ENCODE measurements at places on chromosomes 3 and 15.

- DNase-seq: no peak
Measured at GRCh38 chr3:137988152-137988551, 21.8 kb upstream of the CLDN18 start.

GRCh38 chr15:68518785-68519430 is 59.9 kb upstream of the CORO2B start:
- DNase-seq: no peak

GRCh38 chr3:54621184-54621583 is 306.7 kb downstream of the LRTM1 start:
- DNase-seq: no peak

GRCh38 chr15:67184208-67184925 is 70.1 kb downstream of the AAGAB start:
- no peak for DNase-seq

GRCh38 chr15:63489352-63489751 is 15.0 kb upstream of the USP3 start:
- DNase-seq: no peak

- no peak for DNase-seq
Measured at GRCh38 chr3:50523279-50523811, 19.9 kb upstream of the CACNA2D2 start.

GRCh38 chr3:189573004-189573403 is 58.2 kb upstream of the TP63 start:
- no peak for DNase-seq

- no peak for DNase-seq
Measured at GRCh38 chr3:179452176-179452564, 900 bp upstream of the GNB4 start.

DNA sequence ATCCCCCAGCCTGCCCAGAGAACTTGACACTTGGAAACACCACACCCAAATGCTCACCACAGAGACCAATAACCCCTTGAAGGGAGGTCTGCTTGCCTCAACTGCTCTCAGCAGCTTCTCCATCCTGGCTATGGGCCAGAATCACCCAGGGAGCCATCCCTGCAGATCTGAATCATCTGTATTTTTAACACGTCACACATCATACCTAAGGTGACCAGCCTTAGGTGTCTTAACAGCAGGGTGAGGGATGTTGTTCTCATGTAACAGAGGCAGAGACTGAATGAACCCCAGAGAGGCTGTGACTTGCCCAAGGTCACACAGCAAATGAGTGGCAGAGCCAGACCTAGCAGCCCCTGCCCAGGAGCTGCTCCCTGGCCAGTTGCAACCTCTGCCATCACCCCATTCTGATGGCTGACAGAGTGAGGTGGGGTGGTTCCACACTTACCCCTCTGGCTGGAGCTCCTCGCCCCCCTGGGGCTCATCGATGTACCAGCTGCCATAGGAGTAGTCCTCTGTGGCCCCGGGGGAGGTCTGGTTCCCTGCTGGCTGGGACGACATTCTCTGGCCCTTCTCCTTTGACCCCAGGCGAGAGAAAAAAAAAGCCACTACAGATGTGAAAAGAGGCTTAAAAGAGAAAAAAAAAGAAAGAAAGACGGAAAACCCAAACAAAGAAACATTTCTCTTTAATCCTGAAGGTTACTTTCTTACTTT is 722 bp downstream of the STRA6 start:
- no peak for DNase-seq

- no peak for DNase-seq
Measured at GRCh38 chr3:72279631-72280041, 494.7 kb upstream of the PROK2 start.
